ENCODE measurements at places on chromosomes 2 and 18.

DNA sequence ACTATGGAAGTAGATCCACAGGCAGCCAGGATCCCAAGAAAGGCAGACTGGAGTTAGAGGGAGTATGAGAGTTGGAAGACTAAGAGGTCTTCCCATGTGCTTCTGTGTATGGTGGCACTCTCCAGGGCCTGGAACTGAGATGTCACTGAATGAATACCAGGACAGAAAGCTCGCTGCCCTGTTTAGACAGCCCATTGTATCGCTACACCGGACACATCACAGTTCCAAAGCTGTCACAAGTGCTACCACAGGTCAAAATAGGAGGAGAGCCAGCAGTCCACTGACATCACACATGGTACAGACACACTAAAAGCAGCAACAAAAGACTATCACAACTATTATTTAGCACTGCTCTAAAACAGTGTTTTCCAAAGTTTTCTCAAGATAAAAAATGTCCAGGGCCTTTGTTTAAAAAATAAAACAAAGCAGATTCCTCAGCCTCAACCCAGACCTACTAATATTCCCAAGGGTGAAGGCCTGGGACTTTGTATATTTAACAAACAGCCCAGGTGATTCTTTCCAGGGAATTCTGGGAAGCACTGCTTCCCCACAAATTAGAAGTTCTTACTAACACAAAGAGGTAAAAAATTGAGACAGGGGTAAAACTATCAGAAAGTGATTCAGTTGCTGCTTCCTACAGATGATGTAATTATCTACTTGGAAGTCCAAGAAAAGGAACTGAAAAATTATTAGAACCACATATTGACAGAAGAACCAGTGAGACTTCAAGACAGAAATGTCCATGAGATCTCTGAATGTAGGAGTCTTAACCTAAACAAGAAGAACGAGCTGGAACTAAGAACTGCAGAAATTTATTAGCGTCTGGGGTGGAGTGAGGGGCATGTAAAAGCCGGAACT lies 116.0 kb downstream of the DTNB start:
- DNase-seq = no peak

GRCh38 chr2:99573634-99574251 lies 83.9 kb upstream of the REV1 start:
- DNase-seq = no peak

DNA sequence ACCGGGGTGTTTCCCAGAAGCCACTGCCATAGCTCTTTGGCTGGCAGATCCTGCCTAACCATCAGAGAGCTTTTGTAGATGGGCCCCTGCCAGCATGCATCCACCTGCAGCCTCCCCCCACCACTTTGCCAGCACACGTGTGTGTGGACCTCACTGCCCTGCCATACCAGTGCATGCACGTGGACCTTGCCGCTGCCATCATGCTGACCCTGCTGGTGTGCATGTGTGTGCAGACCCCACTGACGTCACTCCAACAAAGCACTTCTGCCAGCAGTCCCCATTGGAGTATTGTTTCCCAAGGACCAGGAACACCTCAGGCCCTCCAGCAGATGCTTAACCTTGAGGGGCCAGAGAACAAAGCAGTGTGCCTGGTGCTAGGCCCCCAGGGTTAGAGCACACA lies 71.4 kb downstream of the STRADB start:
- DNase-seq = no peak

- no peak for DNase-seq
Measured at GRCh38 chr2:31282634-31283033, 48.7 kb downstream of the EHD3 start.

DNA sequence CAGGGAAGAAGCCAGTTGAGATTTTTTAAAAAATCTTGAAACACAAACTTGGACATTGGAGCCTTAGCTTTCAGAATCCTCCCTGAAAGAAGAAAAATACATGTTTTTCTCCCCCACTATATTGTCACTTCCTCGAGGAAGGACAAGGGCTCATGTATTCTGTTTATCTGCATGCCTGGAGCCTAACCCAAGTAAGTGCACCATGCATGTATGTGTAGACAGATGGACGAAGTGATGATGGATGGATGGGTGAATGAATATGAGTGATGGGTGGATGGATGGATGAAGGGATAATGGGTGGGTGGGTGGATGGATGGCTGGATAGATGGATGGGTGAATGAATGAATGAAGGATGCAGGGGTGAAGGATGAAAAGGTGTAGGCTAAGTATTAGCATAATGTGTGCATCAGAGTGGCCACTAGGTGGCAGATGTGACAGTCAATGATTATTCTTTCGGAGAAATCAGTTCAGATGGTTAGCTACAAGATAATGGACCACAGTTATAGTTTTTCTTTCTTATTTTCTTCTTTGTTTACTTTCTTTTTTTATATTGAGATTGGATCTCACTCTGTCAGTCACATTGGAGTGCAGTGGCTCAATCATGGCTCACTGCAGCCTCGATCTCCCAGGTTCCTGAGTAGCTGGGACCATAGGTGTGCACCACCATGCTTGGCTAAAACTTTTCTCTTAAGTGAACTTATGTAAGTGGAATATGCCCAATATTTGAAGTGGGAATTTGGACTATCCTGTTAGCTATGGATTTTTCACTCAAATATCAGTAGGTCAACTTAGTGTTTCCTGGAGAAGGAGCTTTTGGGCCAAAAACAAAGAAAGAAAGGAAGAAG lies 18.5 kb upstream of the CCDC93 start:
- DNase-seq = no peak

GRCh38 chr2:1692342-1692741 lies 52.0 kb downstream of the PXDN start:
- DNase-seq = no peak

DNA sequence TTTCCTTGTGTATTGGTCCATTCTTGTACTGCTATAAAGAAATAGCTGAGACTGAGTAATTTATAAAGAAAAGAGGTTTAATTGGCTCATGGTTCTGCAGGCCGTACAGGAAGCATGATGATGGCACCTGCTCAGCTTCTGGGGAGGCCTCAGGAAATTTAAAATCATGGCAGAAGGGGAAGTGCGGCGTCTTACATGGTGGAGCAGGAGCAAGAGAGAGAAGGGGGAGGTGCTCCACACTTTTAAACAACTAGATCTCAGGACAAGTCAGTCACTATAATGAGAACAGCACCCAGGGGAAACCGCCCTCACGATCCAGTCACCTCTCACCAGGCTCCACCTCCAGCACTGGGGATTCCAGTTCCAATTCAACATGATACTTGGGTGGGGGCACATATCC lies 54.3 kb downstream of the MSH2 start:
- DNase-seq = no peak

DNA sequence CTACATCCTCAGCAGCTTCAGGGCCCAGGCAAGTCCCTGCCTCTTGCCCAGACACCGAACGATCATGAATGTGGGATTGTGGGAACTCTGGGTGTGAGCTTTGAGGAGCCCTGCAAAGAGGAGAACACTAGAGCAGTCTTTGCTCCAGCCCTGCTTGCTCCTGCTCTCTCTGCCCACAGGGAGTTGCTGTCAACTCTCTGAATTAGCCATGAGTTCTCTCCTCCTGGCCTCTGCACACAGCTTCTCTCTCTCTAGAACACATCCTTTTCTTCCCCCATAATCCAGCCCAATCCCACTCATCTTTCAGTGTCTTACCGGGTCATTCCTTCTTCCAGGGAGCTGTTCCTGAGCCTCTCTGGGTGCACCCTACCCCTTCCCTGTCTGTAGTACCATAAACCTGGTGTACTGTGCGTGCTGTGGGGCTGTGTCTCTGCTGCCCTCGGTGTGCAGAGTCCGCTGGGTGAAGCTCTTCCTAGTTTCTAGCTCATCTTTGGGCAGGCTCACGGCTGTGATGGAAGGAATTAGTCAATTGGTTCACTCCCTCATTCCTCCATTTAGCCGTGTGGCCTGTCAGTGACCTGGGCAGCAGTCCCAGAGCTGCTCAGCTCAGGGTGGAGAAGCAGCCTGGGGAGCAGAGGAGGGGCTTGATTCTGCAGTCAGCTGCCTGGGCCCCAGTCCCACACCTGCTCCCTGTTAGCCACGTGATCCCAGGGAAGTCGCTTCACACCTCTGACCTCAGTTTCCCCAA lies 132.9 kb upstream of the HDAC4 start:
- no peak for DNase-seq

DNA sequence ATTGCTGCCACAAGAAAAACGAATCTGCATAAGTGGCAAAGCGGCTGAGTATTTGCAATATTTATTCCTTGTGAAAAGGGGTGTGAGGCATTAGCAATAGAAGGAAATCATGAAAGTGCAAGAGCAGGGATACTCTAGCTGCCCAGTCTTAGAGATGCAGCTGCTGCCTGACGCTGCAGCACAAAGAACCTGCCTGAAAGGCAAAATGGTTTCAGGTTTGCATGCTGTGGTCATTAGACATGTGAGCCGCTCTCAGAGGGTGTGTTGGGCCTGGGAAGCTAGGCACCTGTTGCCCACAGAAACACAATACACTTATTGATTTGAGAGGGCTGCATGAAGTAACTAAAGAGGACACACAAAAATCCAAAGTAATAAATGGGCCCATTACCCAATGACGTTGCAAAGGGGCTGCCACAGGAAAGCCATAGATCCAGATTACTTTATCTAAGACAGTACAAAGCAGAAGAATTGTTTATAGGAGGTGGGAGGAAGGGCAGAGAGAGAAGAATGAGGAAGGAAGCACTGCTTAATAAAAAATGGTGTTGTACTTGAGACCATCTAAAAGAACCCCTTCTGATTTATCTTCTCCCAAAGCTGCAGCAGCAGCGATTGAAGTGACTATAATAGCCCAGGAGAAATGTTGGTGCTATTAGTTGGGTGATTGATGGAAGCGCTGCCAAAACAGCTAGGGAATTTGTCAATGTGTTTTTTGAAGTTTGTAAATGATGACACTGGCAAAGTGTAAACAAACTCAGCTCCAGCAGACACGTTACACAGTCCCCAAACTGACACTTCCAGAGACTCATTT lies 492.4 kb upstream of the ACVR2A start:
- DNase-seq = no peak

DNA sequence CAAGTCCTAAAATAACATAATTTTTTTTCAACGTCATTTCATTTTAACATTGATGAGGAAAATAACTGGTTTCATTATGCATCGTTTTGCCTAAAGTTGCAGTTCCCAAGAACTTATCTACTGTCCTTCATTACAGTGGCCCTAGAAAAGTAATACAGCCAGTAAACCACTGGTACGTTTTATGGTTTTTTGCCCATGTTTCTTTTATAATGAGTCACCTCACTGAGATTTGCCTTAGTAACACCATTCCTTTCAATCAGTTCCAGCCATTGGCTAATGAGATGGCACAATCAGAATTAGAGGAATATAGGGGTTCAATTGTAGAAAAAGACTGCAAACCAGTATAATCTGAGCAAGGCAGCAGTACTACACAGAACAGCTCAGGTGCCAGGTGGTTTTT lies 422.6 kb upstream of the LYPD1 start:
- no peak for DNase-seq

GRCh38 chr2:211737282-211737681 lies 801.3 kb downstream of the ERBB4 start:
- DNase-seq = no peak

- no peak for DNase-seq
Measured at GRCh38 chr2:64854773-64855237, 134.4 kb upstream of the SLC1A4 start.

GRCh38 chr18:46067438-46068007 lies 4.5 kb downstream of the PSTPIP2 start:
- DNase-seq = no peak

DNA sequence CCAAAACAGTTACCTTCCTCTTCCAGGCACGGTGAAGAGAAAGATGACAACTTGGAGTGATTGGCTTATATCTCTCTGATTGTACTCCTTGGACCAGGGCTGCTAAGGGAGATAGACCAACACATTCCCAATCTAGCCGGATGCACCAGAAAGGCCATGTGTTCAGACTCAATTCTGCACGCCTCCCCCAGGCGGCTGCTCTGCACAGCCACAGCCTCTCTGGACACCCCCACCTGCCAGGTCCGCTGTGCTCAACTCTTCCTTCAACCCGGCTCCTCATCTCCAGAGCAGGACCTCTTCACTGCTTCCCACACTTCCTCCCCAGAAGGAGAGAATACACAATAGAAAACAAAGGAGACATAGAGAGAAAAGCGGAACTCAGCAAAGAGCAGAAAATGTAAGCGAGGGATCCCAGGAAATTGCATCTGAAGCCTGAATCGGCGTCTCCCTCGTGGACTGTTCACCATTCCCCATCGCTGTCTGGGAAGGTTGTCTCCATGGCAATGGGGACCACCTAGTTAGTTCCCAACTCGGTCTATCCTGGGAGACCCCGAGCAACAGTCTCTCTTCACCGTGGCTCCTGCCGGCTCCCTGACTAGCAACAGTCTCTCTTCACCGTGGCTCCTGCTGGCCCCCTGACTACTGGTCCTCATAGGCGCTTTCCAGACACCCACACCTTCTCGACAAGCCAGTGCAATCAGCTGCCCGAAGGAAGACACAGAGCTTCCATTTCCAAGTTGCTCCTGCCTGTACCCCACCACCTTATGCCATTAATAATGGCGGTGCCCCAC lies 361.7 kb upstream of the MYT1L start:
- no peak for DNase-seq

GRCh38 chr2:37812414-37812813 lies 112.7 kb upstream of the RMDN2 start:
- no peak for DNase-seq

DNA sequence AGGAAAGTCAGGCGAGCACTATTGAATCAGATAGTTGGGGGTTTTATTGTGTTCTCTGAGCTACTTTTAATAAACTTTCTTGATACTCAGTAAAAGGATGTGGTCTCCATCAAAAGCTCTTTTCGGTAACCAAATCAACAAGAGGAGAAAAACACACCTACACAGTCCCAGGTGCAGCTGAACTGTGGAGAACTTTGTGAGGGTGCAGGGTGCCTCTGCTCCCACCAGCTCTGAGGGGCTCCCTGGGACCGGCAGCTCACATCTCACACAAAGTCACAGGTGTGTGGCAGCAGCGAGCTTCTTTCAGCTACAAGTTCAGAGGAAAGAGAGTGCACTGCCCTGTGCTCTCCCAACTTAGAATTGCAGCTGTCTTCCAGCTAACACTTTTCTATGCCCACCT lies 650.4 kb downstream of the RNF144A start:
- DNase-seq = no peak
